ENCODE measurements at places on chromosomes 1 and 21.

- DNase-seq = no peak
These were observed 369.7 kb downstream of the RRAGC start for GRCh38 chr1:38489844-38490270.

- DNase-seq = no peak
These were observed 39.1 kb upstream of the KCNK2 start for GRCh38 chr1:215043401-215043800.

GRCh38 chr1:10639775-10640578 lies 156.5 kb downstream of the CASZ1 start:
- no peak for DNase-seq

DNA sequence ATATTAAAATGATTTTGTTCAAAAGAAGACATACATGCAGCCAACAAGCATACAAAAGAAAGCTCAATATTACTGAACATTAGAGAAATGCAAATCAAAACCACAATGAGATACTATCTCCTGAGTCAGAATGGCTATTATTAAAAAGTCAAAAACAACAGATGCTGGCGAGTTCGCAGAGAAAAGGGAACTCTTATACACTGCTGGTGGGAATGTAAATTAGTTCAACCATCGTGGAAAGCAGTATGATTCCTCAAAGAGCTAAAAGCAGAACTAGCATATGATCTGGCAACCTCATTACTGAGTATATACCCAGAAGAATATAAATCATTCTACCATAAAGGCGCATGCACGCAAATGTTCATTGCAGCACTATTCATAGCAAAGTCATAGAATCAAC lies 126.0 kb upstream of the HMCN1 start:
- DNase-seq = no peak

DNA sequence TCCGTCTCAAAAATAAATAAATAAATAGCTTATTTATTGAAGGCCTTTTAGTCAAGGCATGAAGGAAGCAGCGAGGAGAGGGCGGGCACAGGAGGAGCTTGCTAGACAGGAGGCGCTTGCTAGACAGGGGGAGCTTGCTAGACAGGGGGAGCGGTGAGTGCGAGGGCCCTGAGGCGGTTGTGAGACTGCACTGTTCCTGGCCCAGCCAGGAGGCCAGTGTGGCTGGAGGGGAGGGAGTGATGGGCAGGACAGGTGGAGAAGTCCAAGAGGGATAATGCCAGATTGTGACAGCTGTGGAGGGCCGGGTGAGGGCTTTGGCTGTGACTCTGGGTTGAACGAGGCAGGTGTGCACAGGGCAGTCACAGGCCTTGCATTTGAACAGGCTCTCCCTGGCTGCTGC lies 18.2 kb downstream of the KIF17 start:
- no peak for DNase-seq

- no peak for DNase-seq
These were observed 38.7 kb upstream of the DESI2 start for GRCh38 chr1:244614113-244614836.
